Placental pericyte (primary cell): ENCODE measurements at places on chromosomes 4 and X. TPM values are rescaled to one million over a fixed set of nuclear protein-coding genes. Genes with fewer than 3 reads are reported as not detected.

The NHS gene
- 0.66 and 5.3 TPM in 2 replicates for total RNA-seq

The GABRG1 gene
- not detected in 2 replicates for total RNA-seq

The ETDA gene
- not detected in 2 replicates for total RNA-seq

The NXF2 gene
- not detected in 2 replicates for total RNA-seq

The WNK3 gene
- 0.22 and 0.29 TPM in 2 replicates for total RNA-seq

The SCML2 gene
- total RNA-seq, result 0.22 and 0.72 TPM in 2 replicates

The PDCL2 gene
- not detected in 2 replicates for total RNA-seq

The UBL4A gene
- 33.0 and 51.5 TPM in 2 replicates for total RNA-seq
